ENCODE measurements at places on chromosomes 12 and 14. TPM values are rescaled to one million over a fixed set of nuclear protein-coding genes. Genes with fewer than 3 reads are reported as not detected.
A peak's percentile ranks its signal among the peaks of the same experiment; 100 is the strongest.

DNA sequence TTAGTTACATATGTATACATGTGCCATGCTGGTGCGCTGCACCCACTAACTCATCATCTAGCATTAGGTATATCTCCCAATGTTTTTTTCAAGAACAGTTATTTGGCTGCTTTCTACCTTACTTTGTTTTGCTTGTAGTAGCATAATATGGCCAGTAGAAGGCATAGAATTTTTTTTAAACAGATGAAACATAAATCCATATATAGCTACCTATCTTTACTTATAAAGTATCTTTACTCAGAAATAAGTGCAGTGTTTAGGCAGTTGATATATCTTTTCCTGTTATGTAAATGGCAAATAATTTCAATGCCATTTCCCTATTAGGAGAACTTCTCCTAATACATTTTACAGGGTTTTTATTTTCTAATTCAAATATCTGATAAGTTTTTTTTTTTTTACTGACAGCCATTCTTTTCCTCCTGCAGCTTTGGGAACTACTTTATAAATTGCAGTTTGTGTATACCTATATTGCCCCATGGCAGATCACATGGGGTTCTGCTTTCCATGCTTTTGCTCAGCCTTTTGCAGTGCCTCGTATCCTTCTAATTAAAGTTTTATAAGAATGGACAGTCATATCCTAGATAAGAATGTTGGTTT lies 143.1 kb downstream of the PCNX1 start:
- H3K27ac ChIP-seq, result no peak overlapping the region
- no peaks in the 10 kb centered on the region for H3K27me3 ChIP-seq
- H3K36me3 ChIP-seq, result peaks cover 40% of the 10 kb centered on the region
- DNase-seq, result no peak
- no peak overlapping the region for H3K4me3 ChIP-seq
- H3K4me1 ChIP-seq, result no peaks in the 10 kb centered on the region

DNA sequence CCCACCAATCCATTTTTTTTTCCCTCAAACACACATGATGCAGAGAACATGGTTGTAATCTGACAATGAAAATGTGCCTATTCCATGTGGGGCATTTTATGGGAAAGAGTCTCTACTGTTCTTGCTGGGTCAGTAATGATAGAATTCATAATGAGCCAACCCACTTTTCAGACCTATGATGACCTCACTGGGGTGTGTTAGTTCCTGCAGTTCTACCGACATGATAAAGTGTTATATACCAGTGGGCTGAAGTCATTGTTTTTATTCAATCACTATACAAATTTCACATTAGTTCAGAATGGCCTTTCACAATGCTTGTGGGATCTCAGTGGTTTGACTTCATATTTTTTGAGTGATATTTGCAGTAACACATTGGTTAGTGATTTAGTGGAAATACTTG lies 47.5 kb downstream of the PPFIBP1 start:
- H3K4me3 ChIP-seq, result no peak overlapping the region
- DNase-seq, result no peak
- H3K27ac ChIP-seq, result no peak overlapping the region
- no peaks in the 10 kb centered on the region for H3K36me3 ChIP-seq

DNA sequence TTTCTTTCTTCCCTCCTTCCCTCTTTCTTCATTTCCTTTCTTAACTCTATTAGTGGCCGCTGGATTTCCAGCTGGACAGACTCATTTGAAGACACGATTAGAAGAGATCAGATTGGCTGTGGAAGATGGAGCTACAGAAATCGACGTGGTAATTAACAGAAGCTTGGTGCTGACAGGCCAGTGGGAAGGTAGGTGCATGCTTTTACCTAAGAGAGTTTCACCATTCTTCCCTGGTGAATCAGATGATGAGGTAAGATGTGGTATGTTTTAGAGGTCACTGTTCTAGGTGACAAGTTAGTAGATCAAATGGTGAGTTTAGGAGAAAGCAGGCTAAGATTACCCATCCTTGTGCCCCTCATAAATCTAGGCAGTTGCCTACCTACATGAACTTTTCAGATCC lies 51.6 kb downstream of the DERA start:
- H3K4me3 ChIP-seq, result no peak overlapping the region
- peaks cover 27% of the 10 kb centered on the region for H3K36me3 ChIP-seq
- no peaks in the 10 kb centered on the region for H3K4me1 ChIP-seq
- no peak overlapping the region for H3K27ac ChIP-seq
- no peaks in the 10 kb centered on the region for H3K27me3 ChIP-seq

DNA sequence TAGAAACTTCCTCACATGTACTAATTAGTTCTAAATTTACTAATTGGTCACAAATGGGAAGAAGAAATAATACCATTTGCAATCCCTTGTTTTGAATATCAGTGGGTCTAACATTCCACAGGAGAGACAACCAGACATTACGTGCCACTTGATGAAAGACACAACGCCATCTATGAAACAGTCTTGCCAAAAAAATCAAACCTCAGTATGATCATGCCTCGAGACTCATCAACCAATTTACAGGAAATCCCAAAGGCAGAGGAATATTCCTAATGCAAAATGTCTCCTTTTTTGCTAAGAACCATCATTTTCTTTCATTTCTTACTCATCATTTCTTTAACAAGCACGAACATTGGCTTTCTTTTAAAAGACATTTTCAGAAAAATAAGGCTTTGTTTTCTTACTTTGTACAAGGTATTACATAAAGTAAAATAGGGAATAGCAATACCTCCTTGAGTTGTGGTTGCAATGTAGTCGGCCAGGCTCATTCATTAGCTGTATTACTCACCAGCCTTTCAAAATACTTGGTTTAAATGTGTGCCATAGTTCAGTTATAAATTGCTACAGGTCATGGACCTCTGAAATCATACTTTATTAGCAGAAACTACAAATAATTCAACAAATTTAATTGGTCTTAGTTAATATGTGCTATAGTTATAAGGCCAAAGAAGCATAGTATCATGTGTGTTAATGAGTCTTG lies 436.2 kb upstream of the FLRT2 start:
- DNase-seq, result no peak
- no peaks in the 10 kb centered on the region for H3K4me1 ChIP-seq
- no peak overlapping the region for H3K4me3 ChIP-seq
- H3K27ac ChIP-seq, result no peak overlapping the region
- H3K27me3 ChIP-seq, result no peaks in the 10 kb centered on the region
- no peaks in the 10 kb centered on the region for H3K36me3 ChIP-seq

GRCh38 chr12:116294454-116295165 lies 17.1 kb upstream of the MED13L start:
- DNase-seq, result no peak
- no peaks in the 10 kb centered on the region for H3K36me3 ChIP-seq
- no peaks in the 10 kb centered on the region for H3K4me1 ChIP-seq

- peaks cover 79% of the 10 kb centered on the region for H3K36me3 ChIP-seq
- H3K27me3 ChIP-seq, result no peaks in the 10 kb centered on the region
- peaks cover 19% of the 10 kb centered on the region for H3K4me1 ChIP-seq
- DNase-seq, result no peak
- H3K4me3 ChIP-seq, result no peak overlapping the region
- H3K27ac ChIP-seq, result no peak overlapping the region
Observed at GRCh38 chr12:11861864-11862600, 208.7 kb upstream of the BCL2L14 start.

GRCh38 chr12:71216725-71217579 lies 59.2 kb upstream of the TSPAN8 start:
- no peaks in the 10 kb centered on the region for H3K4me1 ChIP-seq
- DNase-seq, result no peak
- no peaks in the 10 kb centered on the region for H3K36me3 ChIP-seq
- no peak overlapping the region for H3K4me3 ChIP-seq
- no peak overlapping the region for H3K27ac ChIP-seq
- H3K27me3 ChIP-seq, result no peaks in the 10 kb centered on the region

GRCh38 chr14:88986146-88986841 lies 161.8 kb downstream of the TTC8 start:
- H3K4me1 ChIP-seq, result no peaks in the 10 kb centered on the region
- H3K27ac ChIP-seq, result no peak overlapping the region
- no peak for DNase-seq
- H3K36me3 ChIP-seq, result no peaks in the 10 kb centered on the region
- H3K4me3 ChIP-seq, result no peak overlapping the region

DNA sequence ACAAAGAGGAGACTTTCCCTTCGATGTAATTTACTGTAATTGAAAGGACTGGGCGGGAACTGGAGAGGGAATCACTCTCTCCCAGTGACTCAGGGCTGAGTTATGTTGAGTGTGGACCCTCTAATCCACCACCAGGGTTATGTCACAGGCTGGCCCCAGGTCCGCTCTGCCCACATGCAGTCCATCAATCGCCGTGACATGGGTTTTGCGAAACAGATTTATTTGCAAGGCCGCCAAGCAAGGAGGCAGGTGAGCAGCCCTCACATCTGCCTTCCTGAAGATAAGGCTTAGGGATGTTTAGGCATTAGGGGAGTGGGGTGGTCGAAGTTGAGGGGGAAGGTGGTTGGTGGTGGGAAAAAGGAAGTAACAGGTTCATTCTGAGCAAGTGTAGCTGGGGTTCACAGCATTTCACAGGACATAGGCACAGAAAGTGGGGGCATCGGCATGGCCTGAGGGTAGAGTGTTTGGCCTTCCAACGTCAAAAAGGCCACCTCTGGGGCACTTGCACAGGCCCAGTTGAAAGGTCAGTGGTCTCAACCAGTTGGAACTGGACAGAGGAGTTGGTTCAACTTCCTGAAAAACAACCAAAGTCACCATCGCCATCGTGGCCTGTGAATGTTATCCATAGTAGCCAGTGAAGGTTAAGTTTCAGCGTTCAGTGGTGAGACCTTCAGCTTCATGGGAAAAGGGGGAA lies 66.9 kb downstream of the DNAH10 start:
- H3K4me3 ChIP-seq, result no peak overlapping the region
- peaks cover 22% of the 10 kb centered on the region for H3K27me3 ChIP-seq
- no peaks in the 10 kb centered on the region for H3K36me3 ChIP-seq
- DNase-seq, result no peak

DNA sequence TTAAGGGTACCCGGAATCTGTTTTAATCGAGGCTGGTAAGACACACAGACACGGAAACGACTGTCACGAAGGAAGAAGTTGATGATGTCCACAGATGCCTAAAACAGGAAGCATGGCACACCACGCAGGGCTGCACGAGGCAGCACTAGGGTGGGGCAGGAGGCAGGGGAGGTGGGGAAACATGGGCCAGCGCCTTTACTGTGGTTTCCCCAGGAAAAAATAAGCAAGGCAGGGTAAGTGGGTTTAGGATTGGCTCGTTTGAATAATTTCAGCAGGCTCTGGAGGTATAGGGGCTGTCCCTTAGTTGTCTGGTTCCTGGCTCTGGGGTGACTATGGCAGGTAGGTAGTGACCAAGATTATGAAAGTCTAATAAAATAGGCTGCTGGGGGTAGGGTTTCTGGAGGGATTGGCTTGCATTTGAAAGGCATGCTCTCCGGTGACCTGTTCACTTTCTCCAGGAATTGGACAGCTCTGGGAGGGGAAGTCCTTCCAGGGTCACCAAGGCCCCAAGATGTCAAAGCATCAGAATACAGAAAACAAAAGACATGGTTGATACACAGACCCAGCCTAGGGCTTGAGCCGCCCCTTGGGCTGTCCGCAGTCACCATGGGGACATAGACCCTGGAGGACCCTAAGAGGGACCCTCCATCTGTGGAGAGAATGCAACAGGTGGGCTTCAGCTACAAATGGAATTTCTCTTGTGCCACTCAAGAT lies 35.3 kb downstream of the MAP1LC3B2 start:
- H3K4me3 ChIP-seq, result no peak overlapping the region
- H3K27ac ChIP-seq, result peak overlapping the region; percentile 69
- H3K27me3 ChIP-seq, result peaks cover 5% of the 10 kb centered on the region
- peaks cover 36% of the 10 kb centered on the region for H3K4me1 ChIP-seq
- peaks cover 2% of the 10 kb centered on the region for H3K36me3 ChIP-seq

- H3K27ac ChIP-seq, result no peak overlapping the region
- H3K4me1 ChIP-seq, result peaks cover 5% of the 10 kb centered on the region
- no peak overlapping the region for H3K4me3 ChIP-seq
Observed at GRCh38 chr12:54040148-54040494, 7.3 kb downstream of the HOXC5 start.

DNA sequence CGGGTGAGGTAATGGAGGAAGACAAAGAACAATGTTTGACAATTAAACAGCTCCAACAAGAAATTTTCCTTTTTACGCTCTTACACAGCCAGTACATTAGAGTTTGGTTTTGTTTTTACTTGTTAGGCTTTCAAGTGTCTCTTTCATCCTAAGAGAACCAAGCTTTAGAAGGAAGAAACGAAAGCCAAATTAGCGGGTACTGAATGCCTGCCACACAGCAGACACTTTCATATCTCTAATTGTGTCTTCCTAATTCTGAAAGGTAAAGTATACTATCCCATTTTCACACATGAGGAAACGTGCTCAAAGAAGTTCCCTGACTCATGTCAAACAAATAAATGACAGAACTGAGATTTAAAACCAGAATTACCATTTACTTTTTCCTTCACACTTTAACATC lies 65.0 kb downstream of the CDK17 start:
- no peak overlapping the region for H3K27ac ChIP-seq
- no peaks in the 10 kb centered on the region for H3K27me3 ChIP-seq
- H3K4me3 ChIP-seq, result no peak overlapping the region
- H3K36me3 ChIP-seq, result peaks cover 39% of the 10 kb centered on the region
- peaks cover 30% of the 10 kb centered on the region for H3K4me1 ChIP-seq

- no peak overlapping the region for H3K4me3 ChIP-seq
- H3K27ac ChIP-seq, result no peak overlapping the region
- no peaks in the 10 kb centered on the region for H3K36me3 ChIP-seq
Observed at GRCh38 chr14:76386944-76387782, 11.2 kb downstream of the ESRRB start.

DNA sequence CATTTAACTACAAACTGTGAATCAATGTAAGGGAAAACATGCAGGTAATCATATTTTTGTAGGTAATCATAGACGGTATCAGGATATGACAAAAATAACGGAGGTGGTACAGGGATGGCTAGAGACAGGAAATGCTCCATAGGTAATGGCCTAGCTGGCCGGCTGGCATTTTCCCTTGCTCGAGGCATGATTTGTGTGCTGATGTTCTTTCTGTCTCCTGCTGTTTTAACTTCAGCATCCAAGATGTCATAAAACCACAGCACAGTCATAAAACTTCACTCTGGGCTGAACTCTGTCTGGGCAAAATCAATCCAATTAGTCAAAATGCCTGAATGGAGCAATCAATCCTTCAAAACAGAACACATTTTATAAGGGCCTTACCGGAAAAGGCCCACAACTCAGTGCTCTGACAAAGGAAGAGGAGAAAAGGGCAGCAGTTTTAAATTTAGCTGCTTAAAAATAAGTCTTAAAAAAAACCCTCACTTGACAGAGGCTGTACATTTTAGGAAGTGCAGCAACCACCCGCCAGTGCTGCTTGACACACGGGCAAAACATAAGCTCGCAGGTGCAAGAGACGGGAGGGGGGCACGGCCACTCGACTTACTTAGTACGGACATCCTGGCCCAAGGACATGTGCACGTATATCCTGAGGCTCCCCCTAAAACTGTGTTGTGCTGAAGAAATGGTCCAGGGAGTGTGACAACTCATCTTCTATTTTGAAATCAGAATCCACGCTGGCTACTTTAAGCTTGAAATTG lies 40.5 kb upstream of the GPR68 start:
- no peak for DNase-seq
- no peak overlapping the region for H3K4me3 ChIP-seq

GRCh38 chr12:80763874-80764273 lies 47.2 kb downstream of the MYF5 start:
- no peak overlapping the region for H3K4me3 ChIP-seq
- H3K27ac ChIP-seq, result no peak overlapping the region
- no peaks in the 10 kb centered on the region for H3K36me3 ChIP-seq
- H3K27me3 ChIP-seq, result no peaks in the 10 kb centered on the region
- H3K4me1 ChIP-seq, result no peaks in the 10 kb centered on the region

- H3K4me1 ChIP-seq, result no peaks in the 10 kb centered on the region
- no peak overlapping the region for H3K27ac ChIP-seq
- no peak overlapping the region for H3K4me3 ChIP-seq
- no peak for DNase-seq
- no peaks in the 10 kb centered on the region for H3K36me3 ChIP-seq
- H3K27me3 ChIP-seq, result no peaks in the 10 kb centered on the region
Observed at GRCh38 chr14:36997843-36998242, 174.6 kb downstream of the SLC25A21 start.

Gene MSRB3
- not detected for total RNA-seq

Gene C12orf54
- not detected for total RNA-seq

Gene GPR162
- not detected for total RNA-seq

Gene CCDC38
- not detected for total RNA-seq

Gene B4GALNT3
- total RNA-seq, result 0.88 TPM

All from activated CD4-positive, alpha-beta memory T cell treated with anti-CD3 and anti-CD28 coated beads, Interleukin-2, amount 10 ng/mL, durations not matched to agents 7 days and 5 days (primary cell).